Ovary (tissue), 10 donors: ENCODE measurements at places on chromosomes 11 and 22.

GRCh38 chr11:10457901-10458300 lies 2.8 kb downstream of the AMPD3 start:
- DNase-seq = no peak

GRCh38 chr11:104338186-104338585 lies 174.2 kb upstream of the PDGFD start:
- no peak for DNase-seq

DNA sequence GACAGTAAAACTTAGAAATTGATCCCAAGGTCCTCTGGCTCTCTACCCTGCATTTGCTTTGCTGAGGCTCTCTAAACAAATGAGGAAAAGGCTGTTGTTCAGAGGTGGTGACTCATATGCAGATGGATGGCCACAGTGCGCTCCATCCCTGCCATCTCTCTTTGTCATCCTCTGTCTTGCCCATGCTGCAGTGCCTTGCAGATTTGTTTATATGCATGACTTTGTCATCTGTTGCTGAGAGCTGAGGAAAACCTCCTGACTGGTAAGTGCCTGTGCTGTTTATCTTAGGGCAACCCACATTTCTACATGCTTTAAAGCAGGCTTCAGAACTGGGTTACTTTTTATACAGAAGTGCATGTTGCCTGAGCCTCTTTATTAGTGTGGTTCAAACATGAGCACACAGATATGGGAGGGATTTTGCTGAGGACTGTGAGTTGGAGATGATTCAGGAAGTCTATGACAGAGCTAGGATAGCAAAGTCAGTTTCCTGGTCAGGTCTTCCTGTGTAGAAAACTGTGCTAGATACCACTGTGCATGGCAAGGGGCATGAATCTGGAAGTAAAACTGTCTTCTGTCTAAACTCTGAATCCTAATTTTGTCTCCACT lies 57.4 kb downstream of the JAM3 start:
- no peak for DNase-seq

- DNase-seq = peak; percentile 98
These were observed at the start of gene TAF10 for GRCh38 chr11:6612213-6613041. TAF10 (minus strand) TSS chr11:6612216; CDS start chr11:6612189, 27 bp downstream.

- DNase-seq = no peak
These were observed 12.2 kb downstream of the DGCR2 start for GRCh38 chr22:19110064-19110458.

- peak; percentile 14 for DNase-seq
These were observed 4.1 kb upstream of the RAB3IL1 start for GRCh38 chr11:61921446-61921845.

GRCh38 chr11:116694349-116694725 lies 78.5 kb downstream of the BUD13 start:
- DNase-seq = no peak

DNA sequence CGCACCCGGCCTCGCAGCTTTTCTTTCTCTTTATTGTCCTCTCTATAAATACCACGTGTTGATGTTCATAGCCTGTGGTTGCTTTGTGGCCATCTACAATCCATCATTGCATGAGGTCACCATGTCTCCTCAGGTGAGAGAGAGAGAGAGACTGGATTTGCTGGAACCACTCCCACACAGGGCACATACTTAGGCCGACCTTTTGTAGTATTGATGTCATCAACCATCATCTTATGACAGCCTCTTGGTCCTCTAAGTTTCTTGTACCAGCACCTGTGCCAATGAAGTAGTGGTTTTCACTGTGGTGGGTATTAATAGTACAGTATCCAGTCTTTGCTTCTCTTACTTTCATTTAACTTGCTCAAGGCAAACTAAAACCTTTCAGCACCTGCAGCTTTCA lies 22.8 kb upstream of the P2RY6 start:
- no peak for DNase-seq

DNA sequence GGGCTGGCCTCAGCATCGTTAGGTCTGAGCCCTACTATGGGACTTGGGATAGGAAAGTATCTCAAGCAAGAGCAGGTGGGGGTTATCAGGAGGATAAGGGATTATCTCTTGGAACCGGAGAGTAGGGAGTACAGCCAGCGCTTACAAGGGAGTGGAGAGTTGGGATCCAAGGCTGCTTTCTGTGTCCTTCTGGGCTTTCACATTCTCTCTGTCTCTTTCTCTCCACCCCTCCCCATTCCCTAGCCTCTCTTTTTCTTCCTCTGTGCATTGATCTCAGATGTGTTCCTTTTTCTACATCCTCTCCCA lies 170.2 kb downstream of the BUD13 start:
- DNase-seq = no peak

DNA sequence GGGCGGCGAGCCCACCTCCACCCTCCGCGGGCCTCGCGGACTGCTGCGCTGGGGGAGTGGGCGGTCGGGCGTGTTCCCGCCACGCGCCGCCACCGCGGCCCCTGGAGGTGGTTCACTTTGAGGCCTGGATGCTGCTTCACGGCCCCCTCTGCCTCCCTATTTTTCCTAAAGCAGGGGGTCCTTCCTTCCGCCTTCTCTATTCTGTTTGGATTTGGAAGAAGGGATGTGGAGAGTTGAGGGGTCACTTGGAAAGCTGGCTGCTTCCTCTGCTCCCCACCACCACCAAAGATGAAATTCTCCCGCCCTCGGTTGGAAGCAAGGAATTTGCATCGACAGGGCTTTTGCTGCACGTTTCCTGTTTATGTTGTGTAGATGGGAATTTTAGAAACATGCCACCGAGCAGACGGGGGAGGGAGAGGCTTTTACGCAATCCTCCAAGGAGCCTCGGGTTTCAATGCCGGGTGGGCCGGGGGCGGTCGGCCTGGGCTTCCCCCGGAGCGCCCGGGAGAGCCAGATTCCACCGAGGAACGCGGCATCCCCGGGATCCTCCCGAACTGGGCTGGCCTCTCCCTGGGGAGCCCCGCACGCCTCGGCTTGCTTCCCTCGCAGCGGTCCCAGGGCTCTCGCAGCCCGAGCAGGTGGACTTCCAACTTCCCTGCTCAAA lies 403 bp upstream of the SBF2 start:
- peak; percentile 83 for DNase-seq

DNA sequence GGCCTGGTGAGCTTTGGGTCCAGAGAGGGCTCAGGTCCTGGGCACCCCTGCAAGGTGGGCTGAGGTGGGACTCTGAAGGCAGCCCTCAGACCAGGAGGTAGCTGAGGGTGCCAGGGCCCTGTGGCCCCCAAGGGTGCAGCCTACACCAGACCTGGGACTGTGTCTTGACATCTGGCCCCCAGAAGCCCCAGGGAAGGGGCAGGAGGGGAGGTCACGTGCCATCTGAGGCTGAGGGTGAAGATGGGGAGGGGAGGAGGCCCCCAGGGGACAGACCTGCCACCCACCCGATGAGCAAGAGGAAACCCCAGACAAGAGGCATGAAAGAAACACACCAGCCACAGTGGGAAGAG lies 520.2 kb downstream of the BRD1 start:
- DNase-seq = peak; percentile 11

DNA sequence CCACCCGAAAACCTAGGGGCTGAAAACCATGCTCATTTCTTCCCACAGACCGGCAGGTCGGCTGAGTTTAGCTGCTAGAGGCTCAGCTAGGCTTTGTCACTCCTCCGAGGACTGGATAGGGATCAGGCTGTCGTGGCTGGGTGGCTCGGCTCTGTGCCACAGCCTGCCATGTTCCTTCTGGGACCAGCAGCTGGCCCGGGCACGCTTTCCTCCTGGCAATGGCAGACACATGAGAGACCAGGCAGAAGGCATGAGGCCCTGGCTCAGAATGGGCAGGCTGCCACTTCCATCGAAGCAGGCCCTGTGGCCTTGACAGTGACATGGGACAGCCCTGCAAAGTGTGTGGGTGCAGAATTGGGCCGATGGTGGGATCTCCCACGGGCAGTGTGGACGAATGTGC lies 20.9 kb downstream of the PARVG start:
- DNase-seq = peak; percentile 25

- no peak for DNase-seq
These were observed 106.8 kb upstream of the PLET1 start for GRCh38 chr11:112367461-112367860.

DNA sequence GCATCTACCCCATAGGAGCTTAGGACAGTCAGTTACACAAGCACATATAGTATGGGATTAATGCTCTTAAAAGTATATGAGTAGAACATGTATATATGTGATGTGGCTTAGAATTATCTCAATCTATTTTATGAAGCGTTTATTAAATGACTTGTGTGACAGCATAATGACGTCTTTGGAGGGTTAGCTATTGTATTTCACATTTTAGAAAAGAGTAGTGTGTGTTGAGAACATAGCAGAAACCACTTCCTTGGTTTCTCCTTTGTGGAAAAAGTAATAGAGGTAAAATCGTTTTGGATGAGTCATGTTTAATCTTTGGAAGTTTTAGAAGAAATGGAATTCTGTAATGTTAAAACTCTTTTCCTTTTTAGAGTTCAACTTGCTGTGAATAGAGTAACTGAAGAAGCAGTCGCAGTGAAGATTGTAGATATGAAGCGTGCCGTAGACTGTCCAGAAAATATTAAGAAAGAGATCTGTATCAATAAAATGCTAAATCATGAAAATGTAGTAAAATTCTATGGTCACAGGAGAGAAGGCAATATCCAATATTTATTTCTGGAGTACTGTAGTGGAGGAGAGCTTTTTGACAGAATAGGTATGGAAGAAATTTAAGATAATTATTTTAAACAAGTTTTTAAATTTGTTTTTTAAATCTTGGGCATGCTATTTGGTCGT lies 2.4 kb downstream of the CHEK1 start:
- no peak for DNase-seq

- DNase-seq = no peak
These were observed 46.2 kb downstream of the FAM83F start for GRCh38 chr22:40040927-40041326.

GRCh38 chr11:71244116-71244810 lies 8.1 kb downstream of the SHANK2 start:
- no peak for DNase-seq

GRCh38 chr11:119277660-119278059 lies 39.3 kb downstream of the MCAM start:
- DNase-seq = no peak

- DNase-seq = no peak
These were observed 61.3 kb downstream of the ELFN2 start for GRCh38 chr22:37365950-37366349.

- DNase-seq = no peak
These were observed 241.1 kb downstream of the GRIK4 start for GRCh38 chr11:120752668-120753067.

DNA sequence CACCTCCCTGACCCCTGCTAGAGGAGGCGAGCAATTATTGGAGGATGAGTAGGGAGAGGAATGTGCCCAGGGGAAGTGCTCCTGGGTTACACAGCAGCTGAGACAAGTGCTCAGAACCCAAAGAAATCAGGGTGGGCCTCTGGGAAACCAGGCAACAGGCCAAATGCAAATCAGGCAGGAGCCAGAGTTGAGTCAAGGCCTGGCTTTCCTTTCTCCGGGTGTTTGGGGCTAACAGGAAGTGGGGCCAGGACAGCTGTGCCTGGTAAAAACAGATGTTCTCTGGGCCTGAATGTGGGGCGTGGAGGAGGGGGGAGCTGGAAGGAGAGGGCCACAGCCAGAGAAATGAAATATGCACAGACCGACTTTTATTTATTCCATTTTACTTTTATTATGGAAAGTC lies 22.0 kb downstream of the MFNG start:
- no peak for DNase-seq

DNA sequence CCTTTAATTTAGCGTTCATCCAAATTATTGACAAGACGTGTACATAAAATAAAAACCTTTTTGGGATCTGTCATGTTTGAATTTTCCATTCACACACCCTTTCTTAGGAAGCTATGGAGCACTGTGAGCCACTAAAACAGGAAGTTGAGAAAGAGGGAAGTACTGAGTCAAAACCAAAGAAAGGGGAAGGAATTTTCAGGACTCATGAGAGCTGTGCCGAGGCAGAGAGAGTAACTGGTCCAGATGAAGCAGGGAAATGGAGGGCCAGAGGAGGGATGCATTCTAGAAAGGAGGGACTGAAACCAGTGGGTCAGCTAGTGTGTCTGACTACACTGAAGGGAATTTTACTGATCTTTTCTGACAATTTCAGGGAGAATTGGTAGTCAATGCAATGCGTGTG lies 24.9 kb downstream of the APLP2 start:
- DNase-seq = no peak

DNA sequence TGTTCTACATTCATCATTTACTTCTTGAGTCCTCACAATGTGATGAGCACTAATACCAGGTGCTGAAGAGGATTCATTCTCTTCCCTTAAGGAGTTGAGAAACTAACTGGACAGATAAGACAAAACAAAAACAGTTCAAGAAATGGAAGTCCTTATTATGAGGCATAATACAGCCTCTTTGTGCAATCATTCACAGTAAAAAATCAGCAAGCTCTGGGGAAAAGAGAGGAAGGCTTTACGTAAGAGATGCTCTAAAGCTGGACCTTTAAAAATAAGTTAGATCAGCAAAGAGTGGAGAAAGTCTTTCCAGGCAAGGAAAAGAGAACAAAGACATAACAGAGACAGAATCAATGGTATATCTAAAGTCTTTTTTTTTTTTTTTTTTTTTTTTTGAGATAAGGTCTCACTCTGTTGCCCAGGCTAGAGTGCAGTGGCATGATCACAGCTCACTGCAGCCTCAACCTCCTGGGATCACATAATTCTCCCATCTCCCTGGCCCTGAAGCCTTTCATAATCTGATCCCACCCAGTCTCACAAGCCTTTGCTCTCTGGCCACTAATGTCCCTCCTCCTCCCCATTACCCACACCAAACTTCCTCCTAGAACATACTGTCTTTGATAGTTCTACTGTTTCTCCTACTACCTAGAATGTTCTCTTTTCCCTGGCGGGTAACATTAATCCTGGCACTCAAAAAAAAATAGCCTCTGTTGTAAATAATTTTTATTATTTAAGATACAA lies 40.9 kb downstream of the MRTFA start:
- no peak for DNase-seq

DNA sequence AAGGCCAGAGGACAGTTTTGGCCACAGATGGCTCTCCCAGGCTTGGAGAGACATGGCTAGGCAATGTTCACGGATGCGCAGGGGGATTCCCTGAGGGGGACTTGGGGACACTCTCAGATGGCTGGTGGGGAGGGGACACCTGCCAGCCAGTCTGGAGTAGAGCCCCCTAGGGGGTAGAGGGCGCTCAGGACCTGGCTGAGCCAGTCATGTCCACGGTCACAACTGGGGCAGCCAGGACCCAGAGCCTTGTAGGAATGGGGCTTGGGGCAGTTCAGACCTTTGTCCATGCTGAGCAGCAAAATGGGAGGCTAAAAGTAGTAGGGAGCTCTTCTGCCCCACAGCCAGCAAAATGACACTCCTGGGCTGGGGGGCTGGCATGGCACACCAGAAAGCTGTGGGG lies 1.7 kb downstream of the CSDC2 start:
- DNase-seq = no peak

GRCh38 chr11:108393046-108393445 lies 74.3 kb downstream of the C11orf65 start:
- no peak for DNase-seq

DNA sequence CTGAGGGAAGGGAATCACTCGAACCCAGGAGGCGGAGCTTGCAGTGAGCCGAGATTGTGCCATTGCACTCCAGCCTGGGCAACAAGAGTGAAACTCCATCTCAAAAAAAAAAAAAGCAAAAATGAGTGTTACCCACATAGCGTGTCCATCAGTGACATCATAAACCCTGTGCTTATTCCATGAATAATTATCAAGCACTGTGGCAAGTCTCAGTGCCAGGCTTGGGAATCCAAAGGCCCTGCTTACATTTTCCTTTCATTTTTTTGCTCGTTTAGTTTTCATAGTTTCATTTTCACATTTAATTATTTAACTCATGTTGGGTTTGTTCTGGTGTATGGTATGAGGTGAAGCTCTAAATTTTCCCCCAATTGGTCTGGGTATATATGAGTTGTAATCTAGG lies 46.5 kb downstream of the NEU3 start:
- no peak for DNase-seq

- DNase-seq = peak; percentile 53
These were observed 14.4 kb downstream of the KCNJ5 start for GRCh38 chr11:128905345-128906184.

GRCh38 chr11:47980088-47980906 lies at the start of gene PTPRJ:
PTPRJ (plus strand) TSS chr11:47980559; CDS start chr11:47980913, 354 bp downstream.
- peak; percentile 34 for DNase-seq
